Retinal pigment epithelial cell (primary cell): ENCODE measurements at places on chromosomes 16 and 17.

- no peak for DNase-seq
These were observed 50.8 kb upstream of the JPH3 start for GRCh38 chr16:87551487-87551886.

GRCh38 chr17:70369391-70369790, 200.1 kb downstream of the KCNJ2 start:
- no peak for DNase-seq

DNA sequence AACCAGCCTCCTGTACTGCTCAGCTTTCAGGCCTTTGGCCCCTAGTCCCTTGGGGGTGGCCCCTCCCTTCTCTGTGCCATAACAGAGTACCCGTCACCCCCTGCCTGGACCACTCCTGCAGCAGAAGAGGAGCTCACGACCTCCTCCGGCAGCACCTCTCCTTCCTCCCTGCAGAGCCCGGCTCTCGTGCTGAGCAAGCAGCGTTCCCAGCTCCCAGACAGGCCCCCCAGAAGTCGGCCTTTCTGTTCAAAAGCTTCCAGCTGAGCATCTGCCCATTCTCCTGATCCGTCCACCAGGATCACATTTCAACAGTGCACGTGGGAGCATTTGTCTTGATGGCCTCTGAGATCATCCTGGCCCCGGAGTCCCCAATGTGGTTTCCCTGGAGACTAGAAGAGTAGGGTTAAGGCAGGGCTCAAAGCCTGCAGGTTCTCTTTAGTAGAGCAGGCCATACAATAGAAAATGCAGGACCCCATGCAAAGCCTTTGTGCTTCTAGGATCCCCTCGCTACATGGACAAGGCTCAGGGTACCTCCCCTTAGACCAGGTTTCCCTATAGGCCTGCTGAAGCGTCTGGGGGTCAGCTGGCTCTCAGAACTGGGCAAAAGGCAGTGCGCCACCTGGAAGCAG, 35.6 kb downstream of the NLRC3 start:
- no peak for DNase-seq

GRCh38 chr17:59842901-59843652, 49.7 kb downstream of the TUBD1 start:
- DNase-seq, result peak; percentile 96

GRCh38 chr17:41773190-41773588, 13.3 kb downstream of the JUP start:
- DNase-seq, result no peak

DNA sequence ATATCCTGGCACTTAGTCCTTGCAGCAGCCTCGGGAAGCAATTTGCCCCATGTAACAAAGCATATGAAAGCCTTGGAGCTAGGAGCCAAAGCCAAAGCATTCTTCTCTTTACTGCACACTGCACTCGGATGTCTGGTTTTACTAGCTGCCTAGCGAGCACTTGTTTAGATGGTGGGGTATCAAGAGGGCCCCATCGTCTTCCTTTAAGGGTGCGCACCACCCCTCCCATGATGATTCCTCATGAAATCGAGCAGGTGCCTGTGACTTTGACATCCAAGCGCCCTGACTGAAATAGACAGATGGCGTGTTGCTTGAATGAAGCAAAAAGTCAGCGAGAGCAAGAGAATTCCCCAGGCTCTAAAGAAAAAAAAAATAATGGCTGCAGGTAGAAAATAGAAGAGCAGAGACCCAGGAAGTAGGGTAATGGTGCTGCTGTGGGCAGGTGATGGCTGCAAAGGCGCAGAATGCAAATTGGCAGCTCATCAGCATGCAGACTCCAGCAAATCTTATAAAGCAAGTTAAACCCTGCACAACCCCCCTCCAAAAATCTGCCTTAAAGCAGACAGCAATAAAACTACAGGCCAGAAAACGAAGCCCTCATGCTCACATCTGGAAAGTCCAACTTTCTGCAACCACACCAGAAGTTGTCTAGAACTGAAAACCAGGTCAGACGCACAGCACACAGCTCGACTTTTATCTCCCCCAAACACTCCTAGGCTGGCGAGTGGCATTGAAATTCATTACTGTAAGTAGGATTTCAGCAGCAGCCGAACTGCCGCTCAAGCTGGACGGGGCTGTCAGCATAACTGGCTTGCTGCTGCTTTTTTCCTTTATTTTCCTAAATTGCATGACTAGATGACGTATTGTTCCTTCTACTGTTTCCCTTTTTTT, 384.3 kb downstream of the RBFOX1 start:
- DNase-seq, result no peak

DNA sequence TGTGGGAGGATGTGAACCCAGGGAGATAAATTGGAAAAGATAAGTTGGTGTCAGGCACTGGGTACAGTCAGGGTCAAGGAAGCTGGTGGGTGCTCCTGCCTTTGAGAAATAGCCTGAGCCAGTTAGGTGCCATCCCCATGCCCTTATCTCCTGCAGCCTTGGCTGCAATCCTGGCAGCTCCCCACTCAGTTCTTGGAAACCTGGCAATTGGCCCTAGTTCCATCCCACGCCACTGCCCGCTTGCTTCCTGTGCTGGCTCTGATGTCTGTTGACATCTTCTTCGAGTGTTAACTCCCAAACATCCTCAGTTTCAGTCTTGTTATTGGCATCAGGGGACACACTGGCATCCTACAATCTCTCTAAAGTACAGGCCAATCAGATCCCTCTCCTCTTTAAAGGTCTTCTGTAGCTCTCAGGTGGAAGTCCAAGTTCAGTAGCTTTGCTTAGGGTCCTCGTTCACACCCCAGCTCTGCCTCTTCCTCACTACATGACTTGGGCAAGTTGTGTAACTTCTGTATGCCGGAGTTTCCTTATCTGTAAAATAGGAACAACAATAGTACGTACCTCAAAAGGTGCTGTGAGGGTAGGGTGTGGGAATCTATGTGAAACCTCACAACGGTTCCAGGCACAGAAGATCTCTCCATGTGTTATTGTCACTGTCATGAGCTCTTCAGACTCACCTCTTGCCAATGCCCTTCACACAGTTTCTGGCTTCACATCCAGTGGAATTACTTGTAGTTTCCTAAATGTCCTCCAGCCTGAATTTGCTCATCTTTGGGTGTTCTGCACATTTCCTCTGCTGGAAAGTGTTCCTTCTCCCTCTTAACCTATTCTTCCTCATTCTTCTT, 13.5 kb upstream of the PRKAR1A start:
- DNase-seq, result no peak

- DNase-seq, result no peak
These were observed 1276.1 kb upstream of the CDH8 start for GRCh38 chr16:63312346-63312745.

DNA sequence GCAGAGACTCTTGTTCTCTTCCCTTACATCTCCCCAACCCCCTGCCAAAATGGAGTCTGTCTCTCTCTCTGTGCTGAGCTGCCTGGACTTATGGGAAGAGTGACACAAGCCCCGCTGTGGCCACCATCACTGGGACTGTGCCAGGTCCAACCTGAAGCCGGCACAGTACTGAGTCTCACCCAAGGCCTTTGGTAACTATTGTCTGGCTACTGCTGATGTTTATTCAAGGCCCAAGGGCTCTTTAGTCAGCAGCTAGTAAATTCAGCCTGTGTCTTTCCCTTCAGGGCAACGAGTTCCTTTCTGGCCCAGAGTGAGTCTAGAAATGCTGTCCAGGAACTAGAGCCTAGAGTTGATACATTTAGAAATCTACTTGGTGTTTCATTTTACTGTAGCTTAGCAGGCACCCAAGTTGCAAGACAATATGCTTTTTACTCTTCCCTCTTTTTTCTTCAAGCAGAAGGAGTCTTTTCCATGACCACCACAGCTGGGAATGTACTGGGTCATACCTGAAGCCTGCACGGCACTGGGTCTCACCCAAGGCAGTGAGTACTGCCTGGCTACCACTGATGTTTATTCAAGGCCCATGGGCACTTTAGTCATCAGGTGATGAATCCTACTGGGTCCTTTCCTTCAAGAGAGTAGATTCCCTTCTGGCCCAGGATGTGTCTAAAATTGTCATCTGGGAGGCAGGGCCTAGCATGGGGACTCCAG, 17.7 kb downstream of the EFCAB5 start:
- no peak for DNase-seq

DNA sequence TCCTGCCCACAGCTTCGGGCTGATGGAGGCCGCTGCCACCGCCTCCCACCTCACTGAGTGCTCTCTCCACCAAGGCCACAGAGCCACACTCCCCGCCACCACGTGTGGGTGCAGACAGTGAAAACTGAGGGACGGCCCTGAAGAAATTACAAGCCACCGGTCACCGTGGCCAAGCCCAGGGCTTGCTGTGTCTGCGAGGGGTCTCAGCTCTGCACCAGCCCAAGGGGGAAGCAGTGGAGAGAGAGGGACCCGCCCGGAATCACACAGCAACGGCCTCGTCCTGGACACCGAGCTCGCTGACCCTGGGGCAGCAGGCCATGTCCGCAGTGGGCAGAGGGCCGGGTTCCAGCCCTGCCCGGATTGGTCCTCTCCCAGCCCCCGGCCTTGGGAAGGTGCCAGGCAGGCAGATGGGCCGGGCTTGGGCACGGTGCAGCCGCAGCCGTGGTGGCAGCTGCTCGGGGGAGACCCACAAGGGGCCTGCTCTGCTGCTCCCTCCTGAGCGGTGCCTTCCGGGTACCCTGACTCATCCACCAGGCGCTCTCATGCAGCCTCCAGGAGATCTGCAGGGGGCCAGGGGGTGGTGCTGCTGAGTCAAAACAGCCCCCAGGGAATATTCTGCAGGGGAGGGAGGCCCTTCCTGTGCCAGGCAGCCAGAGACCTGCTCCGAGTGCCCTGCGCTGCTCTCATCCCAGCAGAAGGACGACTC, 52.0 kb downstream of the CBFA2T3 start:
- DNase-seq, result peak; percentile 5

DNA sequence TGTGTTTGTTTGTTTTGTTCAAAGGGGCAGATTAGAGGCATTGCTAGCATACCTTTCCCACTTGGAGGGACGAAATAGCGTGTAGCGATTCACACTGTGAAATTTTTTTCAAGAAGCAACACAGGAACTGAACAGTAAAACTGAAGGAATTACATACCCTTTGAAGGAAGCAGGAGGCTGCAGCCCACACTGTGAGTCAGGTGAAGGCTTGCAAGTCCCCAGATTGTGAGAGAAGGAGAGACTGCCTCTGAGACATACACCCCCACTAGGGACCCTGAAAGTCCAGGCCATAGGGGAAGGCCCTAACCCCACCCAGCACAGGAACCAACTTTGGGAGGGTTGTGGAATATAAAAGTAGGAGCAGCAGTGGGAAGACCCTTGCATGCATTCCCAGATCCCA, 69.6 kb upstream of the HS3ST3A1 start:
- no peak for DNase-seq

- DNase-seq, result no peak
These were observed 2.4 kb upstream of the TMEM204 start for GRCh38 chr16:1530883-1531637.

DNA sequence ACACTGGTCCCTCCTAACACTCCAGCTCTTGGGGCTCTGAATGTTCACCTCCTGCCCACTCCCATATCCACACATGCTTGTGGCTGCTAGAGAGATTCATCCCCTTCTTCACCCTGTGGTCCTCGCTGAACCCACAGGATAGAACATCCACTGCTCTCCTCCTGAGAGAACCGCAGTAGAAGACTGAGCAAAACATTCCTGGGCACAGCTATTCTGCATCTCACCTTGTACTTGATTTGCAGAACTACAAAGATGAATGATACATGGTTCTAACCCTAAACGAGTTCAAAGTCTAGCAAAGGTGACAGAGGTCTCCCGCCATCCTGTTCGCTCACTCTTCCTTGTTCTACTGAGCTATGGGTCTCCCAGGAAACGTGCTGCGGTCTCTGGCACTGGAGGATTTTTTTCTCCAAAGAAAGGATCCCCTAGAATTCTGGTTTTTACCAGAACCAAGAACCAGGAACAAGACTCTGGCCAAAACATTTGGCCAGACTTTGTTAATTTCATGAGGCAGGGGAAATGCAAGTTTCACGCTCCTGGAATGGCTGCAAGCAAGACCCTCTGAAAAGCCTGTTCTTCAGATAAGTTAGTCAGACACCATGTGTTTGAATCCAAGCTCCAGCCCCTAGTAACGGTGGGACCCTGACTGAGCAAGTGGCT, 39.5 kb downstream of the TMEM114 start:
- DNase-seq, result no peak

DNA sequence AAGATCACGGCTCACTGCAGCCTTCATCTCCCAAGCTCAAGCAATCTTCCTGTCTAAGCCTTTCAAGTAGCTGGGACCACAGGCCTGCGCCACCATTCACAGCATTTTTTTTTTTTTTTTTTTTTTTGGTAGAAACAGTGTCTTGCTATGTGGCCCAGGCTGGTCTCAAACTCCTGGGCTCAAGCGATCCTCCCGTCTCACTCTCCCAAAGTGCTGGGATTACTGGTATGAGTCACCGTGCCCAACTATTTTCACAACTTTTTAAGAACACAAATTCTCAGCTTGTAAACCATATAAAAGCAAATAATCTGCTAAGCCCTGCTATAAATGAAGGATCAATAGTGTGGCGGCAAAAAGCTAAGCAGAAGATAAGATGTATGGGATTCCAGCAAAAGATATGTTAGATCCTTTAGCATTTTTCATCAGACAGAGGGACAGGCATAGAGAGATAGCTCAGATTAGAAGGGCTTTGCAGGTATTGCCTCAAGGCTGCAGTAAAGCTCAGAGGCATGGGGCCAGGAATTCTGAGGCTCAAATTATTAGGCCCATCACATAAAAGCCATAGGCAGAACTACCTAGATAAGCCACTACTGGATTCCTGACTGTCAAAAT, 55.1 kb downstream of the EMP2 start:
- DNase-seq, result no peak

GRCh38 chr16:84137769-84138357, 7.1 kb downstream of the HSDL1 start:
- DNase-seq, result no peak

- no peak for DNase-seq
These were observed 175.8 kb upstream of the MAF start for GRCh38 chr16:79776243-79776847.

DNA sequence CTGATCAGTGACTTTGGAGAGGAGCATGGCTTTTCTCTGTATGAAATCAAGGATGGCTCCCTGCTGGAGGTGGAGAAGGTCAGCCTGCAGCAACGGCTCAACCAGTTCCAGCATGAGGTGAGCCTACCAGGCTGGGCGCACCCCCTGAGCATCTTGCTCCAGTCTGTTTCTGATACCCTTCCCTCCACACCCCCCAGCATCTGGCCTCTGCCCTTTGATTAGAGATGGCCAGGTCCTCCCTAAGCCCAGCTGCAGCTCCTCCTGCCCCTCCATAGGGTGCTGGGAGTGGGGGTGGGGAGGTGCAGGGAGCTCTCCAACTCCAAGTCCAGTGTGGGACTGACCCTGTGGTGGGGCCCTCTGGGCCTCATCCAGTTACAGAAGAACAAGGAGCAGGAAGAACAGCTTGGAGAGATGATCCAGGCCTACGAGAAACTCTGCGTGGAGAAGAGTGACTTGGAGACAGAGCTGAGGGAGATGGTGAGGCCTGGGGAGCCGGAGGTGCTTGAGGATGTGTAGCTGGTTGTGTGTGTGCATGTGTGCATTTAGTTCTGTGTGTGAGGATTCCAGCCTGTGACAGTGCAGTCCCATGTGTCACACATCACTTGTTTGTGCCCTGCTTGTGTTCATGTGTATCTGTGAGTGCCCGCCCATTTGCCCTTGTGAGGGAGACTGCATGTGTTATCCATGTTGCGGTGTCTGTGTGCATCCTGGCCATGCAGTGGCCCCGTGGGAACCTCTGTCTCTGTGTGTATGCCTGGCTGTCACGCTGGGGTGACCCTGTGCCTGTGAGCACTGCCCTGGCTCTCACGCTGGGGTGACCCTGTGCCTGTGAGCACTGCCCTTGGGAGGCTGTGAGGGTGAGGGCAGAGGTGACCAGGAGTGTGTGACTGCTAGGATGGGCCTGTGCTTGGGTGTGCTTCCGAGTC, 3.0 kb downstream of the TBKBP1 start:
- no peak for DNase-seq
